ENCODE measurements at places on chromosomes 1 and 21.

DNA sequence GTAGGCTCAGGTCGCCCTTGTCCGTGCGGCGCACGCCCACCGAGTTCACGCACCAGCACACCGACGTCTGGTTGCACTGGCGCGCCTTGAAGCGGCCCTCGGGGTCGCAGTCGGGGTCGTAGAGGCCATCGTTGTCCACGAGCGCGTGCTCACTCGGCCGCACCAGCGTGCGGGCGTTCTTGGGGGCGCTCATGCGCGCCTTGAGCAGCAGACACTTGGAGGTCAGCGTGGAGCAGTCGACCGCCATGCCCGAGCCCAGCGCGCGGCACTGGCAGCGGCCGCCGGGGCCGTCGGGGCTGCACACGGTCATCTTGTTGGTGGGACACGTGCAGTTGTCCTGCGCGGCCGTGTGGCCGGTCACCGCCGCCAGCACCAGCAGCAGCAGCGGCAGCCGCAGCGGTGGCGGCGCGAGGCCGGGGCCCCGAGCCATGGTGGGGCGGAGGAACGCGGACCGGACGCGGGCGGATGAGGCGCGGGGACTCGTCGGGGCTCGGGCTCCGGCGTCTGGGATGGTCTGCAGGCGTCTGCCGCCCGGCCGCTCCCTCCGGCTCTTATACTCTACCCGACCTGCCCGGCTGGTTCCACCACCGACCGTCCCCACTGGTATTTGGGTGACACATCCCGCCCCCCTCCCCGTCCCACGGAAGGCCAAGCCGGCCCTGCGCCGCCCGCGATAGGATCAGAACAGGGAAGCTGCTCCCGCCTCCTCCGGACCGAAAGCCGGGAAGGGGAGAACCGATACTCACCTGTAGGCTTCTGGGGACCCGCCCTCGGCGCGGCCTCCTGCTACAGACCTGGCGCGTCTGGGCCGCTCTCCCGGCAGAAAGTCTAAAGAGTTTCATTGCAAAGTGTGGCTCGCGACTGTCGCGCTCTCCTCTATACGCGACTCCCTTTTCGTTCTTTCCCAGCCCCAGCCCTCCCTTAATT, at the start of gene TACSTD2:
Gene TACSTD2 (minus strand): TSS at position 526 of the 927 bp plus-strand sequence. CDS start 96 bp downstream, at position 430.
- no peak for DNase-seq

GRCh38 chr1:115679141-115679611, 37.4 kb downstream of the VANGL1 start:
- no peak for DNase-seq

DNA sequence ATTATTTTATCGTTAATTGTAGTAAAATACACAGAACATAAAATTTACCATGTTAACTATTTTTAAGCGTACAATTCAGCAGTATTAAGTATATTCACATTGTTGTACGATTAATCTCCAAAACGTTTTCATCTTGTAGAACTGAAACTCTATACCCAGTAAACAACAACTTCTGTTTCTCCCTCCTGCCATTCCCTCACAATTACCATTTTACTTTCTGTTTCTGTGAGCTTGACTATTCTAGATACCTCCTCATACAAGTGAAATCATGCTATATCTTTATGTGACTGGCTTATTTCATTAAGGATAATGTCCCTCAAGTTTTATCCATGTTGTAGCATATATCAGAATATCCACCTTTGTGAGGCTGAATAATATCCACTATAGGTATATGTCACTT, 156.8 kb downstream of the ST6GALNAC3 start:
- DNase-seq: no peak

- DNase-seq: no peak
These were observed 4.4 kb downstream of the SELENON start for GRCh38 chr1:25804244-25804963.

GRCh38 chr1:91569411-91570119, 68.9 kb downstream of the CDC7 start:
- no peak for DNase-seq

DNA sequence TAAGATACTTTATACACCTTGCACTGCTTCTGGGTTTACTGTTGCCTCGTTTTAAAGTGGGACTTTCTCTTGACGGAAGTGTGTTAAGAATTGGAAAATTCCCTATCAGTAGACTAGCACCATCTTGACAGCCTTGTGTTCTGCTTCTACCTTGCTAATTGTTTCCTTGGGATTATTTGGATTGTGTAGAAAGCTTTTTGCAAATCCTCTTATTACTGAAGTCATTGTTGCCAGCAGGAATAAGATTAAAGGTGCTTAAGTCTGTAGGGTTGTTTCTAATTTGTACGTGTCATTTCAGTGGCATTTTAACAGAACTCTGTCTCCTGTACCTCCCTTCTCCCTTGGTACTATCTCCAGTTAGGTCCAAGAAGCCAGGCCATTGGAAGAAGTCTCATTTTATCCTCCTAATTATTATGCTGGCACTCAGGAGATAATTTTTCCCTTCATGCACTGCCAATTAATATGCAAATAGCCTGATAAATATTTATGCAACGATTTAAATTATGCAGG, 107.7 kb downstream of the POU2F1 start:
- no peak for DNase-seq

DNA sequence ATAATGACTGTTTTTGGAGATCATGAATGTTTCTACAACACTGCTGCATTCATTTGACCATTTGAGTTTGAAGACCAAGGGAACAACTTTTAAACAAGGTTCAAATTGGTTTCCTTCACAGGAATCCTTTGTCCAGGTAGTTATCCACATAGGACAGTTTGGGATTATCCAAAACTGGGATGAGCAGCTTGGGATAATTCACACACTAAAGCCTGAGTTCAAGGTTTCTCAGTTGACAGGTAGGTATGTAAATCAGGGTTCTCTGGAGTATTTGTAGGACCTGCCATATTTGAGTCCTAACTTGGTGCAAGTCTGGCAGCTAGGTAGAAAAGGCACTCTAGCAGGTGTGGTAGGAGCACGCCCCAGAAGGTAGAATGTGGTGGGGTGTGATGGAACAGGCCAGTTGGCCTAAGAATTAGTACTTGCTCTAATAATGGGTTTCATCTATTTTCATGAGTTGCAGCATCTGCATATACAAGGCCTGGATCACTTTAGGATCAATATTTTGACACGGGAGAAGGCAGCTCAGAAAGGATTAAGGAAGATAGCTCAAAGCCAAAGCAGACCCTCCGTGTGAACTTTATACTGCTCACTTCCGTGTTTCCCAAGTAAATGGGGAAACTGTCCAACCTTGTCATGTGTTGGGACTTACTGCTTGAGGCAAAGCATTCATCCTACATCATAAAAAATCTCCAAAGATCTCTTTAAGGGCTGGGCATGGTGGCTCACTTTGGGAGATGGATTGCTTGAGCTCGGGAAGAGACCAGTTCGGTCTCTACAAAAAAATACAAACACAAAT, 14.1 kb upstream of the RAB42 start:
- DNase-seq: no peak

GRCh38 chr21:33732038-33732437, 89.7 kb downstream of the ITSN1 start:
- DNase-seq: no peak

GRCh38 chr1:182968151-182968741, 15.3 kb upstream of the SHCBP1L start:
- DNase-seq: no peak

- no peak for DNase-seq
These were observed 31.3 kb downstream of the IL6R start for GRCh38 chr1:154436433-154436832.

DNA sequence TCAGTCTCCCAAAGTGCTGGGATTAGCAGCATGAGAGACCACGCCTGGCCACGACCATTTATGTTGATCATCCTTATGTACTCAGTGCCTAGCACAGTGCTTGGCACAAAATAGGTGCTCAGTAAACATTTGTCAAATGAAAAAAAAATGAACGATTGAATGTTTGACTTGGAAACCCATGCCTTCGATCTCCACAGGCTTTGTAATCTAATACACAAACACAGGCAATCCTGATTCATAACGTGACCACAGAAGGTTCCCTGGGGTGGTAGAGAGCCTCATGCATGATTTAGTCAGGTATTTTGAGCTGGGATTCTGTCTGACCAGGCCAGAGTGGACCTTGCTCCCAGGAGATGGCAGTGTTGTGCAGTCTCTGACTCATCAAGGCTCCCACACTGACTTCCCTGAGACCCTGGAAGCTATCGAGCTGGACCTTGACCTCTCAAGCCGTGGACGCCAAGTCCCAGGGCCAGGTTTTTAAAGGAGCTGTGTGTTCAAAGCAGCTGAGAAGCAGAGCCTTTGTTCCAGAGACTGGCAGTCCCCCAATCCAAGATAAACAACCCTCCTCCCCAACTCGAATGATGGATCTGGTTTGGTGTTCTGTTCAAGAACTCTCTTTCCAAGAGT, 81.1 kb downstream of the PGM1 start:
- no peak for DNase-seq

GRCh38 chr1:43881415-43881814, 52.2 kb upstream of the ARTN start:
- DNase-seq: no peak

- DNase-seq: no peak
These were observed 19.3 kb upstream of the TBX19 start for GRCh38 chr1:168261390-168261789.
